ENCODE measurements at places on chromosomes 4 and X.

DNA sequence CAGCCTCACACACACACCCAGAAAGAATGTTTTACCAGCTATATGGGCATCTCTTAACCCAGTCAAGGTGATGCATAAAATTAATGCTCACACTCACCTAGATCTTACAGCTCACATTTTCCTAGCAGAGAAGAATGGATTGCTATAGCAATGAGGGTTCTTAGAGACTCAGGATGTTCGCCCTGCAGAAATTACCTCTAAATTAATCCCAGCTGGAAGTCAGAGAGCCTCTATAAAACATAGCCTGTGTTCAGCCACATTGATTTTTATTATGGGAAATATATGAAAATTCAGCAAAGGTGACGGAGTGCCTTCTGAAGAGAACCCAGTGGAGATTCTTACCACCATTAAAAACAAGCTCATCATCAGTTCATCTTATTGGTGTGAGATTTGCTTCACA, 528.3 kb upstream of the ZFP42 start:
- no peak for DNase-seq

GRCh38 chrX:110536816-110537215, 178.2 kb downstream of the RTL9 start:
- DNase-seq: no peak

DNA sequence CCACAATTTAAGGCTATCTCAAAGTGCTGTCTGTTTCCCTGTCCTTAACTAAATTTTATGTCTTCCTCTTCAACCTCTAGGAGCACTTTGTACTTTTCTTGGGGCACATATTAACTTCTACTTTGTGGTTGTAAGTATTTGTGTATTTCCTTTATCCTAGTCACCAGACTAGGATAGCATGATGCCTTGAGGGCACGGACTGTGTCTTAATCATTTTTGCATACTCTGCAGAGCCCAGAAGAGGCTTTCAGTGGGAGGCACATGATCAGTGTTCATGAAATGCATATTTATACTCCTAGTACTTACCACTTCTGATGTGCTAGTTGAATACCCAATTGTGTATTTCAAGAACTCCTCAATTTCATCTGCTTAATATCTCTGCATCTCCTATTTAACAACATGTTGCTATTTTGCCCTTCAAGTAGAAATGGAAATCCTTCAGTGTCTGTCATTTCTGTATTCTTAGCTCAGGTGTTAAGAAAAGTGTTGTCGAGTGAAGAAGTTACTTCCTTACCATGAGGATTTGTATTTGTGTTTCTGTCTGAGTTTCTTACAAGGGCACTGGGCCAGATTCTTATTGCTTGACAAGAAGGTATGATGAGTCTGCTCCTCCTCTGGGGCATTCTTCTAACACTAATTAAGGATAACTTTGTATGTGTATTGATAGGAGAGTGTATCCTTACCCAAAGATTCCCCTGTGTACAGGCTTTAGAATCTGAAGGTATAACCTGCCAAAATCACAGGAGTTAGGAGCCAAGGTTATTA, 28.3 kb upstream of the PGRMC2 start:
- DNase-seq: no peak

DNA sequence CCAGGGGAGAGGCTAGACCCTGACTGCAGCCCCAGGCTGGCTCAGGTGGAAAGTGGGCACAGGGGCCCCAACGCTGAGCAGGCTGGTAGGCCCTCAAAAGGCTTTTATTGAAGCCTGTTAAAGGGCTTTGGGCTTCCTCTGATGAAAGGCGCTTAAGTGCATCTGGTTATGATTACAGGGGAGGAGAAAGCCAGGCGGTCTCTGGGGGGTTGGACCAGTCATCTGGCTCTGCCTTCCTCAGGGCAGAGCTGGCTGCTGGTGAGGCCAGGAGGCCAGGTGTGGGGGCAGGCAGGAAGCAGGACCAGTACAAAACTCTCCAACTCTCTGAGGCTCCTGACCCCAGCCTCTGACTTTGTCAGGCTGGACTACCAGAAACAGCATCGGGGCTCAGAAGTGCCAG, 68.8 kb upstream of the BCOR start:
- peak; percentile 76 for DNase-seq

GRCh38 chr4:14247767-14248166, 620.2 kb upstream of the BOD1L1 start:
- DNase-seq: no peak

DNA sequence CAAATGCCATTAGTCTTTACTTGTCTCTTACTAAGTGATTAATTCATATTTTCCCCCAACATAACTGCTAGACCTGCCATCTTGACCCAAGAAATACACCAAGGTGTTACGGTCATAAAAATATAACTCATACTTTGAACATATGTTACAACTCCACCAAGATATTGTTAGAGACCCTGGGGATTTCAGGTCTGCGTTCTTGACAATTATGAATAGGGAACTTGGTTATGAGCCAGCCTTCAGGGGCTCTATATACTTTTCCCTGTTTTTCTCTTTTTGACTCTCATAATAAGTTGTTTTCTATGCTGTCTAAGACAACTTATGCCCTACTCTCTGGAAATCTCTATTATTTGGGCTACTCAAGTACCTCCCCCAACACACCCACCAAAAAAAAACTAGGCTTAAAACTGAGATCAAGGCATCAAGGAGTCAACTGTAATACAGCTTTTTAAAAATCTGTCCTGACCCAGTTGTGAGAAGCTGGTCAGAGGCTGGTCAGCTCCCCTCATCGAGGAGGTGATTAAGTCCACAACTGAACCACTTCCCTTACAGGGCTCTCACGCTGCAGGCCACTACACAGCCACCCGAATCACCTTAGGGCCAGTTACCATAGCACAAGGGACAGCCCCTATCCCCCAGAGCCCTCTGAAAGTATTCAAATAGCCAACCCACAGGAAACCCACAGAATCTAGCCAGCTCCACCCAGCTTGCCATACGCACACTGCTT, 10.5 kb upstream of the TLR3 start:
- no peak for DNase-seq

- DNase-seq: no peak
Observed at GRCh38 chr4:7094916-7095315, 27.1 kb upstream of the GRPEL1 start.

DNA sequence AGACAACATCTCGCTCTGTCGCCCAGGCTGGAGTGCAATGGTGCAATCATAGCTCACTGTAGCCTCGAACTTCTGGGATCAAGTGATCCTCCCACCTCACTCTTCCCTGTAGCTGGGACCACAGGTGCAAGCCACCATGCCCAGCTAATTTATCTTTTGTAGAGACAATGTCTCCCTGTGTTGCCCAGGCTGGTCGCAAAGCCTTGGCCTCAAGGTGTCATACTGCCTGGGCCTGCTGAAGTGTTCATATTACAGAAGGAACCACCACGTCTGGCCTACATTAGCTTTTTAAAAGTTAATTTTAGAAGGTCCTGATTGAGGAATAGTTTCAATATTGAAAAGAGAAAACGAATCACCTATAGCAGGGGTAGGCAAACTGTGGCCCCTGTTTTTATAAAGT, 22.5 kb downstream of the TRIML2 start:
- DNase-seq: no peak

- no peak for DNase-seq
Observed at GRCh38 chr4:145882604-145883003, 56.0 kb downstream of the ZNF827 start.

- DNase-seq: no peak
Observed at GRCh38 chr4:37066159-37066558, 178.4 kb upstream of the NWD2 start.
